ENCODE measurements at places on chromosomes 7 and 10.

- DNase-seq = no peak
Observed at GRCh38 chr7:29563590-29564495, at the start of gene PRR15. Gene PRR15, plus strand, starts transcription at chr7:29563835. Its CDS starts 2,495 bp downstream, at chr7:29566330.

DNA sequence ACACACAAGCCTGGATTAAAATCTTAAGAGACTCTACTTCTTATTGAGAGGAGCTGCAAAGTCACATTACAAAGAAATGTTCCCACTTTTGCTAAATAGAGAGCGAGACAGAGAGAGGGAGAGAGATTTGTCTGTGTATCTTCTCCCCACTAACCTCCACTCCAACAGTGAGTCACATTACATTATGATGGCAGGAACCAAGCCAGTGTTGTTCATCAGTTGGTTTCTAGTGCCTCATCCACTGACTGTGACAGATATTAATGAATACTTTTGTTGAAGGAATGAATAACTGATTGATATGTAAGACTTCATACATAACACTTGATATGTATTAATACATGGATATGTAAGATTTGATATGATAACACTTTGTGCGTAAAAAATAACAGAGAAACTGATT is 258.2 kb upstream of the SORCS1 start:
- no peak for DNase-seq

- no peak for DNase-seq
Observed at GRCh38 chr7:43294080-43294630, 181.7 kb downstream of the HECW1 start.

- no peak for DNase-seq
Observed at GRCh38 chr10:109744020-109744419, 179.3 kb downstream of the XPNPEP1 start.

- DNase-seq = no peak
Observed at GRCh38 chr7:38318803-38319416, 45.5 kb upstream of the TARP start.

GRCh38 chr7:27386581-27386980 is 144.0 kb downstream of the EVX1 start:
- no peak for DNase-seq

DNA sequence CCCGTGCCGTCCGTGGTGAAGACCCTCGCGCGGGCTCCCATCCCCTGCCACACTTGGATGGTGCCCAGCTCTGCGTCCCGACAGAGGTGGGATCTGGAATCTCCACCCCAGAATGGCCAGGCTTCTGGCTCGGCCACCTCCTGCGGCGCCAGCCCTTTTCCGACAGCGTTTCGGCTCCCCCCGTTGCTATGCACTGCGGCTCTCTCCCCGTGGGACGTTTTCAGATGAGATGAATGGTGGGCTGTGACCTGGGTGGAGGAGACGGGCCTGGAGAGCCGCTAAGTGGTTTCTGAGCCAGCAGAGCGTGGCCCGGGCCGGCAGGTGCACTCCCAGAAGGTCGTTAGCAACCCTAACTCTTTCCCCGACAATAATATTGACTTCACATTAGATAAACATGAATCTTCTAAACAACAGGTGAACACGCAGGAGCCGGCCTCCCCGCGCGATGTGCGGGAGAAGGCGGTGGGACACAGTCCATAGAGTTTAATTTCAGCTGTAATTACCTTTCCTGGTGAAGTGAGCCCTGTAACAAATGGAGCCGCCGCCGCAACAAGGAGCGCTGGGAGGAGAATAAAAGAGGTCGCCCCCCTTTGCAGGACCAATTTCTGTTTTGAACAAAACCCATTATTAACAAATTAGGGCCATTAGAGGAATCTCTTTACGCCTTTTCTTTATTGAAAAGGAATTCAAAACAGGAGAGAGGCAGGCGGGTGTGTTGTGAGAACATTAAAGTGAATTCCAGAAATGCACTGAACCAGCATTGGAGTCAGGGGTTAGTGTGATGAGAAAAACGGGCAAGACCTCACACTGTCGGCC is 294.3 kb upstream of the PFKP start:
- DNase-seq = no peak

DNA sequence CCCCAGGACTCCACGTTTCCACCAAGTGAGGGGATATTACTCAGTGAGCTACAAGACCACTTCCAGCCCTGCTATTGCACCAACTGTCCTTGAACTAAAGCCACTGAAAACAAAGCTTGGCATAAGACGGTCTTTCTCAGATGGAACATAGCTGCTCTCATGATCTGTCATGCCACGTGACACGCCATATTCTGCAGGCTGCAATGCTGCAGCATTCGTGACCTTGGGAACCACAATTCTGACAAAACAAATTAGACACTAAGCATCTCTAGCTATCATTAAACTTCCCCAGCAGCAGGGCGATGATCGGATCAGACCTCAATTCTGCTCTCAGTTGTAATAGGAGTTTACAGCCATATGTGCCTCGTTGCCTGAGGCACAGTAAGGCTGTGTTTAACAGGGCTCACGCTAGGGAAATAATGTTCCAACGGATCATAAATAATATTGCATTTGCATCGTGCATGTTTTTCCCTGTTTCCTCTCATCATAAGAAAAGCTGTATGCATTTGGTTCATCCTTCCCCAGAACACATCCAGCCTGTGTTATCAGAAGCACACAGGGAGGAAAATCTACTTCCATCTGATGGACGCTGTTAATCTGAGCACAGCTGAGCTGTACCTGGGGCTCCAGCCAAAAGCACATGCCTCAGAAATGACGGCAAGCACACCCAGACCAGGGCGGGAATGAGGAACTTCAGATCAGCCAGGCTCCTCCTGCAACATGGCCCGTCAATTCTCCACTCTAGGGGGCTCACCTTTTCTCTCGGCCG is 38.6 kb upstream of the CNPY1 start:
- DNase-seq = no peak

- DNase-seq = no peak
Observed at GRCh38 chr7:50333221-50333651, 28.7 kb downstream of the IKZF1 start.

DNA sequence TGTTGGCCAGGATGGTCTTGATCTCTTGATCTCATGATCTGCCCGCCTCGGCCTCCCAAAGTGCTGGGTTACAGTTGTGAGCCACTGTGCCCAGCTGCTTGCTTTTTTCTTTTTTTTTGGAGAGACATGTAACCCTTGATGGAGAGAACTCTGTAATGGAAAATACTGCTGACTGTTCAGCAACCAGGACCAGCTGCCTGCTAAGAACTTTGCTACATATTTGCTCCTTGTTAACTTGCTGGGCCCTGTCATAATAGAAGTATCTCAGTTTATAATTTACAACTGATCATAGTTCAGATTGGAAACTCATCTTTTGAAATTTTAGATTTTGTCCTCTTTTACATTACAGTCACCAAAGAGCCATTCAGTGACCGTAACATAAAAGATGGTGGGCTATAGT is 34.9 kb downstream of the TASOR2 start:
- DNase-seq = no peak

Data from effector memory CD8-positive, alpha-beta T cell (primary cell).